ENCODE measurements at places on chromosomes 4 and X.

DNA sequence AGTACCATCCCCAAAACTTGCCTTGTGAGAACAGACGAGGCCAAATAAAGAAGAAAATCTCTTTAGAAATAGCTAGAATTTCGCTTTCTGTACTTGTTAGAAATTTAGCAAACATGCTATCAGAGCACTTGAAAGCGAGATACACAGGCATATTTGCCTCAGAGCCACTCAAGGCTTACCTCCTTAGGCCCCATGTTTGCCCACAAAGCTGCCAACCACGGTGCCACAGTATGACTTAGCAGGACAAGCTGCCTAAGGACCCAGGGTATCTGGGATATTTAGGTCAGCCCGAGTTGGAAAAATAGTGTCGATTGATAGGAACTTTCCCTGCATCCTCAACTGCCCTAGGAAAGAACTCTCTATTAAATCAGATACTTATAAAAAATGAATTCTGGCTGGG, 24.2 kb downstream of the NDNF start:
- DNase-seq, result no peak

- DNase-seq, result no peak
Observed at GRCh38 chr4:48914311-48914710, 7.7 kb upstream of the OCIAD2 start.

DNA sequence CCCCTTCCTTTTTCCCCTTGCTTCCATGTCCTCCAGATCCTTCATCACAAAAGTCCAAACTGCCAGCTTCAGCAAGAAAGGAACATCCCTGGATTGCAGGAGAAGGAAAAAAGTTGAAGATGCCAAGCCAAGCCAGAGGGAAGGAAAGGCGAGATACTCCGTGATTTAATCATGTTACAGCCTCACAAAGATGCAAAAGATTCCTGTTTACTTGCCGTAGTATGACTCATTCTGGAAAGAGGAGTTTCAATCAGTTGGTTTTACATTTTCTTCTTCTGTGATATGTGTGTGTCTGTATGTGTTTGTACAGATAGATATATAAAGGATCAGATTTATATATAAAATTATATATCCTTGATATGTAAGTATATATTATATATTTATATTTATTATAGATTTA, 69.3 kb downstream of the BTC start:
- no peak for DNase-seq

- DNase-seq, result no peak
Observed at GRCh38 chr4:21474195-21474594, 474.4 kb downstream of the KCNIP4 start.

DNA sequence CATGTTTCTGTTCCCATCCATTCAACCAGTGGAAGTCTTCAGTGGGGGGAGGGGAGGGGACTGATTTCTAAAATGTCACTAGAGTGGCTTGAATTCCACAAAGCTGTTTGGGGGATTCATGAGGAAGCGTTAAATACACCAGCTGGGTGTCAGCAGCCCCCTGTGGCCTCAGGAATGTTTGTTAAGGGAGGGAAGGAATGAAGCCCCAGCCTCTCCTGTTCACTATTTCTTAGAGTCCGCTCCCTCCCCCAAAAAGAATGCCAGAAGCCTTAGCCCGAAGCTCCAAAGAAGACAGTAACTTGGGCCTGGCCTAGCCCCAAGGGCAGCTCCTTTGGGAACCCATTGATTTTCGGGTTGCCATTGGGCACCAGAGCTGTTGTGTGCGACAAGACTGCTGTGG, 3.3 kb downstream of the SHROOM2 start:
- DNase-seq, result no peak

GRCh38 chrX:40015693-40016092, 82.1 kb downstream of the BCOR start:
- no peak for DNase-seq

DNA sequence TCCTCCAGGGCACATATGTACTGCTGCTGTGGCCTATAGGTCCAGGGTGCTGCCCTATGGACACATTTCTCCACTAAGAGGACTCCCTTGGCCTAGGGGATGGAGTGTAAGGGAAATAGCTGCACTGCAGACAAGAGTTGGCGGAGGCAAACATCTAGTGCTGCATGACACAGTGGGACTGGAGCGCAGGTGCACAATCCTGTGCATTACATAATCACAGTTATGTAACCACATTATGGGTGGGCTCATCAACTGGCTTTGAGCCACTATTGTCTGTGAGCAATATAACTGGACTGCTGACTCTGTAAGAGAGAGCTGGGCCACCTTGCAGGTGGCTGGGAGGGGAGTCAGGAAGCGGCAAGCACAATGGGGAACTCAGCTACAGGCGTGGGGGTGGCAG, 3.2 kb upstream of the TIGD2 start:
- DNase-seq, result no peak

DNA sequence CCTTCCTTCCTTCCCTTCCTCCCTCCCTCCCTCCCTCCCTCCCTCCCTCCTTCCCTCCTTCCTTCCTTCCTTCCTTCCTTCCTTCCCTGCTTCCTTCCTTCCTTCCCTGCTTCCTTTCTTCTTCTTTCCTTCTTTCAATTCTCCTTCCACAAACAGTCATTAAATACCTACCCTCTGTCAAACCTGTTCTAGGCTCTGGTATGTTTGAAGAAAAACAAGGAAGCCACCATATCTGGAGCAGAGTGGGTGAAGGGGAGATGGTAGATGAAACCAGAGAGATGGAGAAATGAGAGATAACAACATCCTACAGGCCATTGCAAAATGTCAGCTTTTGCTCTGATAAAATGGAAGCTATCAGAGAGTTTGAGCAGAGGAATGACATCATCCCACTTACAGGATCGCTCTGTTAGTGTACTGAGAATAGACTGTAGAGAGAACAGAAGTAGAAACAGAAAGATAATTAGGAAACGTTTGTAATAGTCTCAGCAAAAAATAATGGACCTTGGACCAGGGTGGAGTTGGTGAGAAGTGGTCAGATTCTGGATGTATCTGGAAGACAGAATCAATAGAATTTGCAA, 334.0 kb downstream of the STIM2 start:
- DNase-seq, result no peak

GRCh38 chr4:78770091-78770642, 6.0 kb upstream of the BMP2K start:
- DNase-seq, result no peak

DNA sequence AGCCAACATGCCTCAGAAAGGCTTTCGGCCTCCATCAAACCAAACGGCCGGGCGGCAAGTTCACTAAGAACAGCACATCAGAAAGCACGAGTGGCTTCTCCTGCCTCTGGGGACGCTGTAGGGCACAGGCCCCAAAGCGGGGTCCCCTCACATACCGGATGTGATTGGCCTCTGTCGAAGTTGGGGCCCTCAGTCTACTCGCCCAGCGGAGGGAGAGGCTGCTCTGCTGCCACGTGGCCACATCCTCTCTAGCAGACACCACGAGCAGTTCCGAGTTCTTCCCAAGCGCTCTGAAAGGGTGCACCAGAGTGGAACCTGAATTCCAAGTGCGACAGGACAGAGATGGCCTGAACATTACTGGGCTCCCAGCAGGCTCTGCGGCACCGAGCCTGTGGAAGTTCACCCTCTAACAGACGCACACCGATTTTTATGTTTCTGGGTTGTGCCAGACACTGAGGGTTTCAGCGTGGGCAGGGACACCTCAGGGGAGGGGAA, 21.1 kb downstream of the NOP14 start:
- DNase-seq, result no peak

- no peak for DNase-seq
Observed at GRCh38 chr4:133596459-133596858, 447.4 kb downstream of the PCDH10 start.

DNA sequence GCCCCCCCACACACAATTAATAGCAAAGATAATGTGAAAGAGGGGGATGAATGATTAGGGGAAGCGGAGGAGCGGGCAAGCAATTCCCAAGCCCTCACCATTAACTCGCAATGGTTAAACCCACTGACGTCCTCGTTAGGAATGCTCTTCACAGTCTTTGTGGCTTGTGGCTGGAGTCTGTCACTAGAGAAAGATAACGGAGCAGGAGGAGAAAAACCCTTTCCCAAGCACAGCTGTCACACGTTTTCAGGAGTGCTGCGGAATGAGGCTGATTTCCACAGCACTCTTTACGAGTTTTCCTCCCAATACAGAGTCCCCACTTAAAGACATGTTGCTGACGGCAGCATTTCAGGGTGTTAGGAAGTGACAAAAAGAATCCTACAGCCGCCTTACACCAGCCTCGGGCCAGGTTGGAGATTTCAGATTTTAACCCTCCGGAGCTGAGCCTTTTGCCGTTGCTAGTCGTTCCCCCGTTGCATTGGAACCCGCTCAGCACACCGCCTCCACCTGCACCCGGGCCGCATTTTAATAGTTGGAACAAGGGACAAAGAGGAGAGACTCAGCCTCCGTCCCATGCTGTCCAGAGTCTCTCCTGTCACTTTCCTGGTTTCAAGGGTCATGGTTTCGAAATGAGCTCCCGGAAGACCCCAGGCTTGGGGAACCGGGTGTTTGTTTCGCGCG, 92.2 kb downstream of the GEMIN8 start:
- DNase-seq, result no peak

- DNase-seq, result no peak
Observed at GRCh38 chr4:94462572-94462971, 10.8 kb downstream of the PDLIM5 start.

GRCh38 chr4:139721789-139722188, 56.2 kb downstream of the MGST2 start:
- no peak for DNase-seq

GRCh38 chrX:73577361-73577760, 14.4 kb downstream of the CHIC1 start:
- DNase-seq, result no peak

GRCh38 chr4:147823130-147823529, 91.2 kb downstream of the ARHGAP10 start:
- DNase-seq, result no peak

DNA sequence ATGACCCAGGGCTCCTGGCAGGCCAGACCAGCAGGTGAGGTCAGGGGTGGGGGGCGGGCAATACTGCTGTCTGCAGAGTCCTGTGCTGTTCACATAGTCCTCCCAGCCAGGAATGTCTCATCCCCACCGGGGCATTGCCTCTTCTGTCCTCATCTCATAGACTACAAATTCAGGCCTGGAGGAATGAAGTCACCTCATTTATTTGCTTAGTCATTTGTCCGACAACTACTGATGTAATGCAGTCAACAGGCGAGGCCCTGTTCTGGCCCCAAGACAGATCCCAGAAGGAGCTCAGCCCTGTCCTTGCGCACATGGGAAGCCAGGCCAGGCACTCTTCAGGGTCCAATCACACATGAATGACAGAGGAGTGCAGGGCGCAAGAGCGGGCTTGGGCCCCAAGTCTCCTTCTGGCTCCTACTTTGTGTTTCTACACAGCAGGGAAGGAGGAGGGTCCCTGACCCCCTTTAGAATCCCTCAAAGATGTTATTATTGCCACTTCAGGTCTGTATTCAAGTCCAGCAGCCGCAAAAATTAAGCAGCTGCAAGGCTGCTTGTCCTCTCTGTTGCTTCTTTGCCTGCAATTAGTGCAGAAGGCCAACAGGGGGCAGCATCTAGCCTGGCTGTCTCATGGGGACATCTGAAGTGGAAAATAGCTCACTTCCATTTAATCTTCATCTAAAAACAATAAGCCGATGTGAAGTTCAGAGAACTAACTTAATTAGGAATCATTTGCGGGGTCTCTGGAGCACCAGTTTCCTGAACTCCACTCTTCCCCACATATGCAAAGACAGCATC, 15.2 kb upstream of the HMX1 start:
- DNase-seq, result no peak

GRCh38 chrX:84717343-84717742, 215.1 kb upstream of the HDX start:
- no peak for DNase-seq

DNA sequence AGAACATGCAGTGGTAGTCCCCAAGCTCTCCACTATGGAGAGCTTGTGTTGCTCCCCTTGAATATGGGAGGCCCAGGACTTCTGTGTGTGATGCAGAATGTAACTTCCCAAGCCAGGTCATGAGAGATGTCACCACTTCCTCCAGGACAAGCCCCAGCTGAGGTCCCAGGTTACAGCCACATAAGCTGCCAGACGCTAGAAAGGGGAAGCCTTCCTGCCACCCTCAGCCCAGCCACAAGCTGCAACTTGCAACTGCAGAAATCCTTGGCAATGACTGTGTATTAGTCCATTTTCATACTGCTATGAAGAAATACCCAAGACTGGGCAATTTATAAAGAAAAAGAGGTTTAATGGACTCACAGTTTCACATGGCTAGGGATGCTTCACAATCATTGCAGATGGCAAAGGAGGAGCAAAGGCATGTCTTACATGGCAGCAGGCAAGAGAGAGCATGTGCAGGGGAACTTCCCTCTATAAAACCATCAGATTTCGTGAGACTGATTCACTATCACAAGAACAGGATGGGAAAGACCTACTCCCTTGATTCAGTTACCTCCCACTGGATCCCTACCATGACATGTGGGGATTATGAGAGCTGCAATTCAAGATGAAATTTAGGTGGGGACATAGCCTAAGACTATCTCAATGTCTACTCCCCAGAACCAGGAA, 91.5 kb upstream of the DHX15 start:
- no peak for DNase-seq

DNA sequence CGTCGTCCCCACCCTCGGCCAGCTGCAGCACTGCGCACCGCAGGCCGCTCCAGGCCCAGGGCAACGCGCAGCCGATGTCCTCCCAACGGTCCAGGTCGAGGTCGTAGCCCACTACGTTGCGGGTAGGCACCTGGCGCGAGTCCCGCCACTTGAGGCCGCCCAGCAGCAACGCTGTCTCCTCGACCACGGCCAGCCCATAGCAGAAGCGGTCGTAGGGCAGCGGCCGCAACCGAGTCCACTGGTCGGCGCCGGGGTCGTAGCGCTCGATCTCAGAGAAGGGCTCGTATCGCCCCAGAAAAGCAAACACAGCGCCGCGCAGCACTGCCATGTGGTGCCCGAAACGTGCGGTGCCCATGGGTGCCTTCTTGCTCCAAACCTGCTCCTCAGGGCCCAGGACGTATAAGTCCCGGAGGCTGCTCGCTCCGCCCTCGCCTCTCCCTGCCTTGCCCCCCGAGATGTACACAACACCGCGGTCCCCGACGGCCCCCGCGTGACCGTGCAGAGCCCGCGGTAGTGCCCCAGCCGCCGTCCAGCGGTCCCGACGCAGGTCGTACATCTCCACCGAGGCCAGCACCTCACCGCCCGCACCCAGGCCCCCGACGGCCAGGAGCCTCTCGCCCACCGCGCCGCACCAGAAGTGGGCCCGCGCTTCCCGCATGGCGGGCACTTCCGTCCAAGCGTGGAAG, 2.1 kb downstream of the KLHL34 start:
- DNase-seq, result no peak

DNA sequence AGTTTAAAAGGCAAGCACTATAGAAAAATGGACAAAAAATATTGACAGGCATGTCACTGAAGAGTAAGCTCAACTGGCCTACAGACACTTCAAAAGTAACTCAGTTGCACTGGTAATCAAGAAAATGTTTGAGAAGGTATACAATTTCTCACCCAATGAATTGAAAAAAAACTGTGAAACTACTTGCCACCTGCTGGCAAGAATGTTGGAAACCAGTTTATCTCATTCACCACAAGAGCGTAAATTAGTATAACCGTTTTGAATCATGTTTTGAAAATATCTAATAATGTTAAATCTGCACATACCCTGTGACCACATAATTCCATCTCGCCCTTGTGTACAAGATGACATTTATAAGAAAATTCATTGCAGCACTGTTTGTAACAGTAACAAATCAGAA, 31.7 kb downstream of the TXK start:
- no peak for DNase-seq

- peak; percentile 25 for DNase-seq
Observed at GRCh38 chr4:153156263-153156662, 48.0 kb upstream of the TRIM2 start.

Data from activated naive CD8-positive, alpha-beta T cell treated with anti-CD3 and anti-CD28 coated beads for 36 hours (primary cell).